ENCODE measurements at places on chromosomes 7 and 10.

DNA sequence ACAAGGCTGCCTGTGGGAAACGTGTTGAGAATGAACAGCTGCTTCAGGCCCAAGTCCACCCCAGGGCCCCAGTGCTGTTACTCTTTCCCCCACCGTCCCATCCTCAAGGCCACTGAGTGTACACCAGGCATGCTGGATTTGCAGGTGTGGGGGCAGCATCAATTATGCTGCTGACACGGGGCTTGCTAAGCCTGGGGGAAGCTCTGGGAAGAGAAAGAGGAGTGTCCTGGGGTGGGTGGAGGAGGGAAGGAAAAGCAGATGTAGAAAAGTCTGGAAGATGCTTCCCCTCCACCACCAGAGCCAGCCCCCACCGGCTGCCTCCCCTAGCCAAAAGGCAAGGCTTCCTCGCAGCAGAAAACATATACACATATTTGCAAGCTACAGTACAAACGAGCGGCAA, 153.9 kb downstream of the CDH23 start:
- no peaks in the 10 kb centered on the region for H3K36me3 ChIP-seq
- no peaks in the 10 kb centered on the region for H3K27me3 ChIP-seq
- no peak for DNase-seq
- H3K4me1 ChIP-seq, result peaks cover 6% of the 10 kb centered on the region

GRCh38 chr7:364536-364935, 74.6 kb downstream of the FOXL3 start:
- no peak overlapping the region for H3K27ac ChIP-seq
- peaks cover 23% of the 10 kb centered on the region for H3K4me1 ChIP-seq
- no peaks in the 10 kb centered on the region for H3K36me3 ChIP-seq
- H3K4me3 ChIP-seq, result no peak overlapping the region
- no peaks in the 10 kb centered on the region for H3K27me3 ChIP-seq
- DNase-seq, result no peak

DNA sequence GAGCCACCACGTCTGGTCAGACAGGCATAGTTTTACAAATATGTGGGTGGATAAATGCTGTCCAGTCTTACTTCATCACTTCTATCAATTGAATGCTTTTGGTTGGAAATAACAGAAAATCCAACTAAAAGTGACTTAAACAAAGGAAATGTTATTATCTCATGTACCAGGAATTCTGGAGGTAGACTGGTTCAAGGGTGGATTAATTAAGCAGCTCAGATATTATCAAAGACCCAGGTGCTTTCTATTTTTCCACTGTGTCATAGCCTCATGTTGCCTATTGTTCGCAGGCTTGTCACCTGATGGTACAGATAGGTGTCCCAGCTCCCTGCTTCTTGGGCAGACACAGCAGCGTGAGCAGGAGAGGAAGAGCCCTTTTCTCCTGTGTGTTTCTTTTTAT, 156.1 kb upstream of the CTBP2 start:
- no peaks in the 10 kb centered on the region for H3K27me3 ChIP-seq
- no peak overlapping the region for H3K4me3 ChIP-seq
- DNase-seq, result no peak

GRCh38 chr10:28294809-28295208, 8.1 kb downstream of the MPP7 start:
- H3K4me1 ChIP-seq, result peaks cover 9% of the 10 kb centered on the region
- no peak overlapping the region for H3K4me3 ChIP-seq
- DNase-seq, result no peak

GRCh38 chr10:47049906-47050305, 138.7 kb downstream of the PTPN20 start:
- peaks cover 9% of the 10 kb centered on the region for H3K4me1 ChIP-seq
- no peak overlapping the region for H3K27ac ChIP-seq
- no peaks in the 10 kb centered on the region for H3K27me3 ChIP-seq
- no peaks in the 10 kb centered on the region for H3K36me3 ChIP-seq
- DNase-seq, result peak; percentile 46
- H3K4me3 ChIP-seq, result no peak overlapping the region

- H3K4me1 ChIP-seq, result no peaks in the 10 kb centered on the region
- H3K27ac ChIP-seq, result no peak overlapping the region
- H3K27me3 ChIP-seq, result no peaks in the 10 kb centered on the region
- DNase-seq, result no peak
- no peaks in the 10 kb centered on the region for H3K36me3 ChIP-seq
These were observed 80.8 kb downstream of the TMEM130 start for GRCh38 chr7:98788966-98789365.

DNA sequence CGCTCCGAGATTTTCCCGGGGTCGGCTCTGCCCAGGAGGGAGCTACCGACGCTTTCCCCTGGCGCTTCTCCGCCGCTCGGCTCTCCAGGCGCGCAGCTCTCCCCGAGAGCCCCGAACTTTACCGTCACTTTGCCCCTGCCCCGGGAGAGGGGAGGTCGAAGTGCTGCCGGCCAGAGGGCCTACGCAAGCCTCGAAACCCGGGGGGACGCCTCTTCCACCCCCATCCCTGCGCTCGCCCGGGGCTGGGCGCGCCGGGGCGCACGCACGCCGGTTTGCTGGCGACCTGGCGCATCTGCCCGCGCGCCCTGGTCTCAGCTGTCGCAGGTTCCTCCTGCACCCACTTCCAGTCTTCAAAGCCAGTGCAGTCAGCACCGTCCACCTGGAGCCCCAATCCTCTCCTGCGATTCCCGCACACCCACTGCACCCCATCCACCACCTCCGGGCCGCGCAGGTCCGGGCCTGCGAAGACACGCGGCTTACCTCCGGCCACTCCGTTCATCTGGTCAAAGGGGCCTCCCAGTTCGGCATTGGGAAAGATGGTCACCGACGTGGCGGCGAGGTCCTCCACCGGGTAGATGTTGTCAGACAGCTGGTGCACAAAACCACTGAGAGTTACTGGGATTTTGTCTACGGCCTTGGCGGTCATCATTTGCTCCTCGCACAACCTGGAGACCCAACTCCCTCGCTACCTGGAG, 638 bp downstream of the EGR2 start:
- H3K27me3 ChIP-seq, result no peaks in the 10 kb centered on the region
- H3K27ac ChIP-seq, result no peak overlapping the region
- peak; percentile 88 for DNase-seq
- H3K4me1 ChIP-seq, result peaks cover 40% of the 10 kb centered on the region
- H3K36me3 ChIP-seq, result no peaks in the 10 kb centered on the region
- H3K4me3 ChIP-seq, result peak overlapping the region; percentile 53

DNA sequence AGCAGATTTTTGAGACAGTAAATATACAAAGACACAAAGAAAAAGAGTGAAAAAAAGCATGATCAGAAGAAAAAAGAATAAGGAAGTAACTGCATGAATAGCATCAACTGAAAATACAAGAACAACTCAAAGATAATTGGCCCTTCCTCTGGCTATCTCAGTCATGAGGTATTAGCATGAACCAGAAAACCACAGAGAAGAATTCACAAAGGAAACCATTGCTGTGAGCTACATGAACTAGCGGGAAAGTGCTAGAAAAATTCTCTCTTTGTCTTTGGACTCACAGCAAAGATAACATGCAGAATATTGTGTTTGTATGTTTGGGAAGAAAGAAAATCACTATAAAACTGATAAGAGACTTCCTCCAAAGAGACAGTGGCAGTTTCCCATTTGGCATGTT, 82.9 kb downstream of the SORCS1 start:
- no peak overlapping the region for H3K27ac ChIP-seq
- no peaks in the 10 kb centered on the region for H3K27me3 ChIP-seq
- H3K36me3 ChIP-seq, result no peaks in the 10 kb centered on the region
- H3K4me3 ChIP-seq, result no peak overlapping the region
- no peak for DNase-seq

DNA sequence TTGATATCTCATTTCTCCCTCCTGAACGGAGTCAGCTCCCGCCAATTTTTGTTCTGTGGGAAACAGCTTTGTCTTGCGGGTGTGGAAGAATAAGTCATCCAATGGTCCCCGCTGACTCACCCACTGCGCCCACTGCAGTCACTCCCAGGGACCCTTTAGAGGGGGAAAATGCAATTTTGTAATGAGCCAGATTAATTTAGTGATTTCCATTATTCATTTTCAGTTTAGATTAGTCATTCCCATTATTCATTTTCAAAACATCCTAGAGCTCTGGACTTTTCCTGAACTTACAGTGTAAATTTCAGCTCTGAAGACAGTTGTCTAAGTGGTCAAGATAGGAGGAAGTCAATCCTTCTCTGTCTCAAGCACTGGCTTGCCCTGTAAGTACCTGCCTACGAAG, 154.9 kb upstream of the TMEM72 start:
- H3K4me1 ChIP-seq, result peaks cover 14% of the 10 kb centered on the region
- H3K27ac ChIP-seq, result no peak overlapping the region
- H3K4me3 ChIP-seq, result no peak overlapping the region

- H3K27me3 ChIP-seq, result no peaks in the 10 kb centered on the region
- H3K4me1 ChIP-seq, result peaks cover 12% of the 10 kb centered on the region
These were observed 166.2 kb downstream of the RAPGEF5 start for GRCh38 chr7:22190736-22191135.

DNA sequence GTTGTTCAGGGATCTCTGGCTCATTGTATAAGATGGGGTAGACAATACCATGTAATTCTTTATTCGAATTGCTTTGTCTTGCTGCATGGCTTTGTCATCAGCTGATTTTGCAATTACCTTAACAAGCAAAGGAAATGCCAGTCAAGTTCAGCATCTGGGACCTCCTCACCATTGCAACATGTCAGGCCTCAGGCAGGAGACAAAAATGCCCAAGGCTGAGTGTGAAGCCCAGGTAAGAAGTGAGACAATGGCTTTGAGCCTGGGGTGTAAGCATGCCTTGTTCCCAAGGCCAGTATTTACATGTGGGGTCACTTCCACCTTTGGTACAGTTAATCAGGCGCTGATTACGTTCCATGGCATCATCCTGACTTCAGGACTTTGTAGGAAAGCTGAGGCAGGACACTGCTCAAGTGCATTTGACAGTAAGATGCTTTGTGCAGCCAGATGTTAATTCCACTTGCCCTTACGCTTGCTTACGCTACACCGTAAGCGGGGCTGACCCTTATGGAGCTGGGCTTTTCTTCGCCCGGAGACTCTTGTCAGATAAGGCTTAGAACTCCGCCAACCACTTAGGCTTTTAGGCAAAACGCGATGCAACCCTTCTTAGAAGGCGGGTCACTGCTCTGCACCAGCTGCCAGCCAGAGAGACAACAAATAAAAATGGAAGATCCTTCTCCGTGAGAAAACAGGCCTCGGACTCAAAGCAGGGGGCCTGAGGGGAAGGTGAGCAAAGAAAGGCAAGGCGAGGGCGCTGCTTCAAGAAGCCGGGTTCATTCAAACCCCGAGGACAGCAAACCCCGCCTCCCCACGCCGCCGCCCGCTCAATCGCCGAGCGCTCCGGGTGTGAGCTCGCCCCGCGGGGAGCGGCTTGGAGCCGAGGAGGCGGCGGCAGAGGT, 1.3 kb upstream of the SP4 start:
- H3K4me3 ChIP-seq, result peak overlapping the region; percentile 82
- no peaks in the 10 kb centered on the region for H3K36me3 ChIP-seq
- peaks cover 34% of the 10 kb centered on the region for H3K4me1 ChIP-seq
- peak overlapping the region; percentile 99 for H3K27ac ChIP-seq
- no peaks in the 10 kb centered on the region for H3K27me3 ChIP-seq
- DNase-seq, result peak; percentile 99

- H3K27ac ChIP-seq, result no peak overlapping the region
- no peaks in the 10 kb centered on the region for H3K36me3 ChIP-seq
- H3K4me3 ChIP-seq, result no peak overlapping the region
- DNase-seq, result no peak
These were observed 213.6 kb upstream of the FOXK1 start for GRCh38 chr7:4468320-4469102.

DNA sequence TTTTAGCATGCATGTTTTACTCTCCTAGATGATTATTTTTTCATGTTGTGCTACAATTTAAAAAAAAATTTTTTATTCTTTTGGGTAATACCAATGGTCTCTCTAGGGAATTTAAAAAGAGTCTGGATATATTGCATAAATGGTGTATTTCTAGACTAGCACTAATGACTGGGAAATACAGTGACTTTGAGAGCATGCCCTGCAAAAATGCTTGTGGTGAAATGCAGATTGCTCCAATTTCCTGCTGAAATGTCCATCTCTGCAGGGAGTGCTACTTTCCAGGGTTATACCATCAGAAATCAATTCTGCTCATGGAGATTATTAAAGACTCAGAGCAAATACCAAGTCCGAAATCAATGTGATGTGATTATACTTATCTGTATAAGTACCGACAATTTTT, 186.1 kb downstream of the PRKG1 start:
- H3K4me3 ChIP-seq, result no peak overlapping the region
- no peak for DNase-seq
- H3K27ac ChIP-seq, result no peak overlapping the region

DNA sequence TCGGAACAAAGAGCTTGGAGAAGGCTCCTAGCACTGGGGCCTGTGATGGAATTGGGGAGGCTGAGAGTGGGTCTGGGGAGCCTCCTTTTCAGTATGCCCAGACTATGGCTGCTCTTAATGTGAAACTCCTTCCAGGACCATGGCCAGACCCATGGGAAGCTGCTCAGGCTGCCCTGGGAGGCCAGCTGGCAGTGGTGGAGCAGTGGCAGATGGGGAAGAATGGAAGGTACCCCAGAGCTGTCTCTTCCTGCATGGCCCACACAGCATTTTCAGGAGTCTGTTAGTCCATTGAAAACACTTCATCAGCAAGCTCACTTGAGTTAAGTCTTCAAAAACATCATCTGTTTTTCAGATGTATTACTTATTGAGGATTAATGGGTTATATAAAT, 18.5 kb downstream of the NACAD start:
- no peak for DNase-seq
- no peak overlapping the region for H3K4me3 ChIP-seq
- H3K4me1 ChIP-seq, result no peaks in the 10 kb centered on the region
- H3K27me3 ChIP-seq, result no peaks in the 10 kb centered on the region
- H3K36me3 ChIP-seq, result peaks cover 60% of the 10 kb centered on the region
- H3K27ac ChIP-seq, result no peak overlapping the region

DNA sequence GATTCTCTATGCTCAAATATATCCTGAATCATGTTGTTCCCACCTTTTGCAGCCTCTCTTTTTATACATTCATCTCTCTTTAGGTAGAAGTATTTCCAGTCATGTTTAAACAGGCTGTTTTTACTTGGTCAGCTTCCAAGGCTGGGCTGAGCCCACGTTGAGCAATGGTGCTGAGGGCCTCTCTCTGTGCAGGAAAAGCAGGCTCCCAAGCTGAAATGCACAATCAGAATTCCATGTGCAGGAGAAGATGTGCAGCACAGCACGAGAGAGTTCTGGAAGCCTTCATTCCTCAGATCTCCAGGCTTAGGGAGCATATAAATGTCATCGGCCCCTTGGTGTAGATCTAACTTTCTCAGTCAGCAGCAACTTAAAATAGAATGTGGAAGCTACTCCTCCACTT, 588.5 kb downstream of the TNS3 start:
- peaks cover 9% of the 10 kb centered on the region for H3K4me1 ChIP-seq
- DNase-seq, result no peak
- H3K27ac ChIP-seq, result no peak overlapping the region
- no peak overlapping the region for H3K4me3 ChIP-seq
- H3K36me3 ChIP-seq, result no peaks in the 10 kb centered on the region
- H3K27me3 ChIP-seq, result no peaks in the 10 kb centered on the region

- no peak overlapping the region for H3K4me3 ChIP-seq
- peak overlapping the region; percentile 93 for H3K27ac ChIP-seq
- no peaks in the 10 kb centered on the region for H3K27me3 ChIP-seq
- no peaks in the 10 kb centered on the region for H3K36me3 ChIP-seq
- peaks cover 84% of the 10 kb centered on the region for H3K4me1 ChIP-seq
These were observed 154.0 kb upstream of the KLF14 start for GRCh38 chr7:130887957-130888371.

GRCh38 chr7:95367606-95368005, 28.6 kb downstream of the PON3 start:
- no peaks in the 10 kb centered on the region for H3K27me3 ChIP-seq
- H3K27ac ChIP-seq, result no peak overlapping the region
- no peak for DNase-seq
- no peak overlapping the region for H3K4me3 ChIP-seq
- no peaks in the 10 kb centered on the region for H3K4me1 ChIP-seq
- no peaks in the 10 kb centered on the region for H3K36me3 ChIP-seq

- H3K36me3 ChIP-seq, result peaks cover 10% of the 10 kb centered on the region
- no peak overlapping the region for H3K4me3 ChIP-seq
- DNase-seq, result no peak
These were observed 6.1 kb downstream of the MARVELD1 start for GRCh38 chr10:97719602-97720001.

All from vagina (tissue), 2 donors.